CD4-positive, CD25-positive, alpha-beta regulatory T cell (primary cell): ENCODE measurements at places on chromosomes 1 and 21. TPM values are rescaled to one million over a fixed set of nuclear protein-coding genes. Genes with fewer than 3 reads are reported as not detected.

GRCh38 chr1:207418351-207418750, 35.8 kb upstream of the CR2 start:
- DNase-seq, result no peak
- peaks cover 2% of the 10 kb centered on the region for H3K27me3 ChIP-seq
- H3K4me3 ChIP-seq, result no peak overlapping the region
- no peak overlapping the region for H3K27ac ChIP-seq

GRCh38 chr1:44611866-44612265, 62.4 kb downstream of the TMEM53 start:
- no peaks in the 10 kb centered on the region for H3K4me1 ChIP-seq
- H3K36me3 ChIP-seq, result no peaks in the 10 kb centered on the region
- no peak overlapping the region for H3K4me3 ChIP-seq
- no peak for DNase-seq
- no peak overlapping the region for H3K27ac ChIP-seq
- H3K27me3 ChIP-seq, result no peaks in the 10 kb centered on the region

- no peak overlapping the region for H3K27ac ChIP-seq
- no peaks in the 10 kb centered on the region for H3K4me1 ChIP-seq
- no peaks in the 10 kb centered on the region for H3K27me3 ChIP-seq
- no peak overlapping the region for H3K4me3 ChIP-seq
- DNase-seq, result no peak
Measured at GRCh38 chr21:39003982-39004633, 179.1 kb downstream of the PSMG1 start.

GRCh38 chr1:30981172-30981571, 72.6 kb upstream of the SDC3 start:
- peaks cover 20% of the 10 kb centered on the region for H3K4me1 ChIP-seq
- no peak for DNase-seq
- H3K27me3 ChIP-seq, result no peaks in the 10 kb centered on the region
- peaks cover 69% of the 10 kb centered on the region for H3K36me3 ChIP-seq
- no peak overlapping the region for H3K27ac ChIP-seq

GRCh38 chr1:41409825-41410224, 48.6 kb downstream of the FOXO6 start:
- no peaks in the 10 kb centered on the region for H3K36me3 ChIP-seq
- no peak overlapping the region for H3K27ac ChIP-seq
- H3K4me3 ChIP-seq, result no peak overlapping the region

- no peaks in the 10 kb centered on the region for H3K4me1 ChIP-seq
- no peaks in the 10 kb centered on the region for H3K36me3 ChIP-seq
- H3K27me3 ChIP-seq, result peaks cover 13% of the 10 kb centered on the region
- DNase-seq, result no peak
- H3K4me3 ChIP-seq, result no peak overlapping the region
Measured at GRCh38 chr1:58611861-58612385, 34.9 kb upstream of the TACSTD2 start.

DNA sequence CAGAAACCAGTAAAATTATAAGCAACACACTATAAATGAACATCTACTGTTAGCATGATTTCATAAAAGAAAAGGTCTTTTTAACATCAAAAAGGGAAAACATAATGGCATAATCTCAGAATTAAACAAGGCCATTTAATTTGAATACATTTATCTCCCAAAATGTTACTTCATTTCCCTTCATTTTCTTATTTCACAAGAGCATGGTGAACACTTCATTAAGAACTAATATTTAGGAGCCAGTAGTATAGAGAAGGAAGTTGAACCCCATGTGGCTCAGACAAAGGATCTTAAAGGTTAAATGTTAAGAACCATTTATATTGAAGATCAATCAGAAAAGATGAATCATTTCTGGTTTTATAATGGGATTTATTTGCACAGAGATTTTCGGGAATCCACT, 981.7 kb downstream of the TTLL7 start:
- no peaks in the 10 kb centered on the region for H3K27me3 ChIP-seq
- H3K36me3 ChIP-seq, result no peaks in the 10 kb centered on the region
- H3K4me1 ChIP-seq, result no peaks in the 10 kb centered on the region
- no peak for DNase-seq
- H3K4me3 ChIP-seq, result no peak overlapping the region

DNA sequence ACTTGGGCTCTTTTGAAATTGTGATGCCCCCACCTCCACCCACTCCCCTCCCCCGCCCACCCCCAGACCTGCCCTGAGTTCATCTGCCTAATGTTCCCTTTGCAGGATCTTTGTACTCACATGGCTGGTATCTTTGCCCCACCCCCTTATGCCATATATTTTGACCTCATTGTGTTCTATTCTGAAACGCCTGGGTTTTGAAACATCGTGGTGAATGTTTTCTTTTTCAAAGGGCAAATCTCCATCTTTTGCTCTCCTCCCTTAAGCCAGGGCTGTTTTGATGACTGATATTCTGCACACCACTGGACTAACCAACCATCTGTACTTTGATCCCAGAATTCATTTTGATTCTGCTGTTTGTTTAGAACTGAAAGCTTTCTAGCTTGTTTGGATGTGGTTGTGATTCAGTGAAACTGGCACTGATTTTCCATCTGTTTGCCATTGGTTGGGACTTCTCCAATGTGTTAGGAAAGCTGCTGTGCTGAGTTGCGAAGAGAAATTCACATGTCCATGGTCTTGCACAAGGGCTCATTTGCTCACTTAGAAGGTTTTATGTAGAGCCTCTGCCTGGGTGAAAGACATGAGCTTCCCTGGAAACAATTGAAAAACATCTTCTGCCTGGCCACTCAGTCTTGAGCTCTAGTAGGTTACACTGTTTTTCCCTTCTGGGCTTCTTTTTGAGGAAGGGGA, 16.5 kb downstream of the SMAP2 start:
- H3K4me3 ChIP-seq, result peak overlapping the region; percentile 98
- peaks cover 2% of the 10 kb centered on the region for H3K36me3 ChIP-seq
- peaks cover 91% of the 10 kb centered on the region for H3K4me1 ChIP-seq
- no peaks in the 10 kb centered on the region for H3K27me3 ChIP-seq
- no peak for DNase-seq
- H3K27ac ChIP-seq, result peak overlapping the region; percentile 99

DNA sequence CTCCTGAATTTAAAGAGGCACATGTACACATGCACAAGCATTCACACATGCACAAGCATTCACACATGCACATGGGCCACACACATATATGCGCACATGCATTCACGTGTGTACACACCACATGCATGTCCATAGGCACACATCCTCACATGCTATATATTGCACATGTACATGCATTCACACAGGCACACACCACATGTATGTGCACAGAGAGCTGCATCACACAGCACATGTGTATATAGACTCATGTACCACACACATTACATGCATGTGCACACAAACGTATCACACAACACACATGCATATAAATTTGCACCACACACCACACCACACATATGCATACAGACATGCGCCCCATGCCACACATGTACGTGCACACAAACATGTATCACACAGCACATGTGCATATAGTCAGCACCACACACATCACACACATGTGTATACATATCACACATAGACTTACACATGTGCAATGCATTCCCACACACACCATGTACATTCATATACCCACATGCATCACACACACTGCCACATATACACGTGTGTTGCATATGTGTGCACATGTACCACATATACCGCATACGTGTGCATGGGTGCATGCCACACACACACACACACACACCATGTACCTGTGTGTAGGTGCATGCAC, 54.6 kb upstream of the COL18A1 start:
- no peak overlapping the region for H3K27ac ChIP-seq
- no peak for DNase-seq
- H3K4me3 ChIP-seq, result no peak overlapping the region
- no peaks in the 10 kb centered on the region for H3K36me3 ChIP-seq
- no peaks in the 10 kb centered on the region for H3K27me3 ChIP-seq
- H3K4me1 ChIP-seq, result no peaks in the 10 kb centered on the region

The ACBD3 gene
- total RNA-seq, result 29.6 TPM

The TTC34 gene
- 1.1 TPM for total RNA-seq

The TGFBR3 gene
- total RNA-seq, result 47.5 TPM

The BEND5 gene
- 2.2 TPM for total RNA-seq
